AG09309 (cell line): ENCODE measurements at places on chromosomes 3 and 15.

GRCh38 chr3:185337231-185337816, 25.6 kb upstream of the MAP3K13 start:
- DNase-seq = no peak

- DNase-seq = no peak
Observed at GRCh38 chr15:85804481-85805170, 9.9 kb upstream of the KLHL25 start.

GRCh38 chr15:69979783-69980182, 117.9 kb downstream of the TLE3 start:
- DNase-seq = no peak

DNA sequence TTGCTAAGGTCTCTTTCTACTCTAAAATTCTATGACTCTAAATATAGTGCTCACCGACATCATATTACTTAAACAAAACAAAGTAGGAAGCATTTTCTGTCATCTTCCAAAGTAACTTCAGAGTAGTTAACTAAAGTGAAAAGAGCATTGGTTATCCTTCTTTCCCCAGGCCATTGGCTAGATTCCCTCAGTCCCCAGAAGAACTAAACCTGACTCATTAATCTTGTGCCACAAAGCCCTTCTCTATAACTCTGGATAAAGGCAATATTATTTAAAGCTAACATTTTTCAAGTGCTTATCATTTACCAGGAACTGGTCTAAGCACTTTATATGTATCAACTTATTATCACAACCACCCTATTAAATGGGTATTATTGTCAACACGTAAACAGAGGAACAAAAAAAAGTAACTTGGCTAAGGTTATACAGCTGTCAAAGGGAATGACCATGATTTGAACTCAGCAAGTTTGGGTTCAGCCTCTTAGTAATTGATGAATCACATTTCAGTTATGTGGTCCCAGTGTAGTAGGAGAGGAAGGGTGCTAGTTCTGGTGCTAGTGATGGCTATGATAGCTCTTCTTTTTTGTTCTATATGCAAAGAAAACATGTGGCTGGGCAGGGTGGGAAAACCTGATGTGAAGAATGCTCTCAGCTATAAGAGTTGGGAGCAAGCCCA, 304.9 kb downstream of the FGF12 start:
- DNase-seq = no peak

- no peak for DNase-seq
Observed at GRCh38 chr15:84099181-84099580, 136.4 kb upstream of the GOLGA6L4 start.

GRCh38 chr15:82851981-82852511, 42.6 kb downstream of the WHAMM start:
- no peak for DNase-seq

DNA sequence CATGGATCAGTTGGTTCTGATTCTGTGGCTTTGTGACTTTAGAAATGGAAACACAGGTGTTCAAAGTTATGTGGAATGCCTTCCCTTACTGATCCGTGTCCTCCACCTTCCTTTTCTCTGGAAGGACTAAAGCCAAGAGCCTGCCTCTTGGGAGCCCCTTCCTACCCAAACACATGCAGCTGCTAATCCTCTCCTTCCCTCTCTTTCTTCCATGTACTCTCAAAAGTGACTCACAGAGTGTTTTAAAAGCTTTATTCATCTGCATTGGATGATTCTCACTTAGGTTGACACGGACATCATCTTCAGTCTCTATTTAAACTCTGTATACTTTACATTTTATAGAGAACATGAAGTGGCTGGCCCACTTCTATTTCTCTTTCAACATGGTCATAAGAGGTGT, 856.5 kb upstream of the ARPP21 start:
- DNase-seq = no peak

GRCh38 chr3:31581660-31582059, 48.9 kb downstream of the STT3B start:
- DNase-seq = no peak

DNA sequence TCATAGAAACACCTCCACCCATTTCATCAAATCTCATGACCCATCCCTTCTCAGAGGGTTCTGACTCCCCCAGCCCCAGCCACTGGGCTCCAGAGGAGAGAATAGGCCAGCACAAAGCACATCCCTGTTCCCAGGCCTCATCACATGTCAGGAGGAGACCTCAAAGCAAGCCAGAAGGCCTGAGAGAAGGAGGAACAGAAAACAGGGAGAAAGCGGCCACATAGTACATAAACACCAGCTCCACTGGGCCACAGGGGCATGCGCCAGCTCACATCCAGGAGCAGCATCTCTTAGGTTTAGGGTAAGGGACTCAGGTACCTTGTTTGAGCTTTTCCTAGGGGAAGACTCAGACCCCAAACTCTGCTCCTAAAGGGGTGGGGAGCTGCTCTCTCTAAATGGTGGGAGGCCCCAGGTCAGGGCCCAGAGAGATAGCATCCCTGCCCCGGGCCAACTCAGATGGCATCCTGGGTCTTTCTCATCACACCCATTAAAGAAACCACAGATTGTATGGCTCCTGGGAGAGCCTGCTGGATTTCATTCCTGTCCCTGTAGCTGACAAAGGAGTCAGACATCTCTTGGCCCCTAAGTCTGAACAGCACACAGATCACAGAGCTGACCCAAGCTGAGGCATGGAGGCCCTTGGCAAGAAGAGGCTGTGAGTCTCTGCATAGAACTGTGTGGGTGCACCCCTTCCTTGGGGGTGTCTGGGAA, 2.5 kb downstream of the SHF start:
- DNase-seq = no peak

DNA sequence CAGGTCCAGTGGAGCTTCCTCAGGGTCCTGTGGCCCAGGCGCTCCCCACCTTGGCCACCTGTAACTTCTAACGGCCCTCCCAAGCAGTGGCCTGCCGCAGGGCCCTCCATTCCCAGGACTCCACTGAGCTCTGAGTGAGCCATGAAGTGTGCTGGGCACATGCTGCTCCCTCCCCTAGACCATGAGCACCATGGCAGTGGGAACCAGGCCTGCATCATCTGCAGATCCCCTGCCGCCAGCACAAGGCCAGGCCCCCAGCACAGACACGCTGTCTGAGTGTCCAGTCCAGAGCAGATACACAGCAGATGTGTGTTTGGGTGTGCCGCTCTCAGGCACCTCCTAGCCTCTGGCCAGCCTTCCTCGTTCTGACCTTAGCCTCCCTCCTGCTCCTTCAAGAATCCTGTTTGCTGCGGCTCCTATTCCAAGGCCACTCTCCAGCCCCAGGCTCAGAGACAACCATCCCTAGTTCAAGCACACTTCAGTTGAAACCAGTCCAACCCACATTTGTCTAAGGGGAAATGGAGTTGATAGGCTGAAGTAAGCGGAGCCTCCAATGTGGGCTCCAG, 7.0 kb upstream of the KLF15 start:
- DNase-seq = no peak

GRCh38 chr3:196047391-196048030, 34.4 kb downstream of the TFRC start:
- no peak for DNase-seq
